Small intestine (tissue), 16 donors: ENCODE measurements at places on chromosomes 11 and 22.

- no peak for DNase-seq
These were observed 39.9 kb downstream of the BMAL1 start for GRCh38 chr11:13317293-13318080.

- no peak for DNase-seq
These were observed 5.7 kb upstream of the PLET1 start for GRCh38 chr11:112266410-112266778.

GRCh38 chr11:3146612-3147256, 18.4 kb downstream of the OSBPL5 start:
- DNase-seq: peak; percentile 42

DNA sequence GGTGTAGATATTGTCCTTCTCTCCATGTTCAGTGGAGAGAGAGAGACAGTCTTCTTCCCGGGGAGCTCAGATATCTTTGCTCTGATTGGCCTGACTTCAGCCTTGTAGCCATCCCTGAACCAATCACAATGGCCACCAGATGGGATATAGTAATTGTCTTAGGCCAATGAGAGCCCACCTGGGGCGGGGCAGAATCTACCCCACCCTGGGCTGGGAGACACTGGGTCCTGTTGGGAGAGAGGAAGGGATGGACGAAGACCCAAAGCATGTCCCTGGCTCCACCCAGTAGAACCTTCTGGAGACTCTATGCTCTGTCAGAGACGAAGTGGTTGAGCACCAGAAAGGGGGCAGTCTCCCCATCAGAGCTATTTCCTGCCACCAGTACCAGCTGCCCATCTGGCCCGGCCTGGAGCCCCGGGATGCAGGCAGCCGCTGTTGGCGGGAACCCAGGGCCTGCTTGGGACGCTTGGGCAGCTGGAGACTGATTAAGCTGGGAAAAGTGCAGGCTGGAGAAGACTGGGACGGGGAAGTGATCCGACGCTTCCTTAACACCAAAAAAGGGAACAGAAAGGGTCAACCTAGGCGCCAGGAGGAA, 31.6 kb upstream of the CBX7 start:
- DNase-seq: no peak

DNA sequence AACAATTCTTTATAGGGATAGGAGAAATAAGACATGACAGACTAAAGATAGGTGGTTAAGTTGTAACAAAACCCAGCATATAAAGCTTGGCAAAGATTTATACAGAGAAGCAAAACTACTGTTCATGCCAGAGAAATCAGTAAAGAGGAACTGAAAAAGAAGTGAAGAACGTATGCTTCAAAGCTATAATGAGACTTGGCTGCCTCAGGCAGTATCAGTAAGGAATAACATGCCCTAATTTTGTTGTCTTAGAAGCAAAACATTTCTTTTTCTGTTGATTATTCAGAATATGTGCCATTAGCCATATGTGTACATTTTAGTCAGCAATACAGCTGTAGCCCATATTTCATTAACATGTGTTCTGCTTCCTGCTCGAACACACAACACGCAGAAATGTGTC, 403.2 kb downstream of the NELL1 start:
- DNase-seq: no peak

DNA sequence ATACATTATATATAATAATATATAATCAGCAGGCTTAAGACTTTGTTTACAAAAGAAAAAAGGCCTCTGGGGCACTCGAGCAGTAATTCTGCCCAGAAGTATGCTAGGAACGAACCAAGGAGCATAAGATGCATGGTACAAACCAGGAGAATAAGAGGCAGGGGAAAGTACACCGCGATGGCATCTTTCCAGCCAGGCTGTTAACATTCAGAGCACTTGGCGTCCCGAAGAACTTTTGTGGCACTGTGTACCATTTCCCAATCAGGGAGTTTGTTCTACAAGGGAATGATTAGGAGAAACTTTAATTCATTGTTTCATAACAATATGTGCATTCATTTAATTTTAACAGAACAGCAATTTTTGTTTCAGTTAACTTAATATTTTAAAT, 125.1 kb downstream of the WT1 start:
- no peak for DNase-seq

GRCh38 chr11:78560826-78561484, 13.7 kb downstream of the NARS2 start:
- DNase-seq: peak; percentile 69

DNA sequence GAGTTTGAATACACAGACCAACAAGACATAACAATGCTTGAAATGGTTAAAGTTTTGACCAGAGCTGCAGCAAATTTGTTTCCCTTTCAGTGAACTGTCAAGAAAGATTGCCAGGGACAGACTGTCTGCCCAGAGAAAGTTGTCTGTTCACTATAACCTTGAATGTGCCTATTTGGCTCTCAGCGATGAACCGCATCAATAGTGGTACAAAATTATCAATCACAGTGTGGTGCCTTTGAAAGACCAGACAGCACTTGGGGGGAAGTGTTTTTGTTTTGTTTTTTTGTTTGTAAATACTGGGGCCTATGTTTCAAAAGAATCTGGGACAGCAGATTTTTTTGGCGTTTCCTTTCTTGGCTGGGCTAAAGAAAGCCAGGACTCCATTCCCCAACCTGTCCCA, 123.1 kb downstream of the CD44 start:
- no peak for DNase-seq

DNA sequence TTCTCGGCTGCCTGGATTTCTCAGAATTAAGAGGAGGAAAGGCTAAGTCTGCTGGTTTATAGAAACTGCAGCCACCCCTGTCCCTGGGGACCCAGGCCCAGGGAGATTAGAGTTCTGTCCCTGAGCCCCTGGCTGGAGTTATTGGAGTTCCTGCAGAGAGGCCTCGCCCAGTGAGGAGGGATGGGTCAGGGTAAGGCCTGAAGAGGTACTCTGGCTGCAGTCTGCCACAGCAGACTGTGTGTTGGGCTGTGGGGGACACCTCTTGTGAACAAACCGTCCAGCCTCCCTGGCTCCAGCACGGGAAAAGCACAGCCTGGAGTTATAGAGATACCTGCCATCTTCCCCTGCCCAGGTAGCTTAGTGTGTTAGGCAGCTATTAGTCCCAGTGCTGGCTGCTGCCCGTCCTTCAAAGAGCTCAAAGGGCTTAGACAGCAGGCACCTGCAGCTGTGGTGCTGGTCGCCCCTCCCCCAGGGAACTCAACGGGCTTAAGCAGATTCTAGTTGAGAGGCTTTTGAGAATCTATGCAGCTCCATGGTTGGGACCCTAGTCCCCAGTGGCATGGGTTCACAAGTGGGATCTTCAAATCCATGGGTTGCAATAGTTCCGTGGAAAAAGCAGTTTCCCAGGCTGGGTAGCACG, 36.6 kb upstream of the MUC15 start:
- DNase-seq: no peak

GRCh38 chr11:41716862-41717261, 257.4 kb upstream of the LRRC4C start:
- no peak for DNase-seq

GRCh38 chr11:68467201-68467834, 6.8 kb downstream of the PPP6R3 start:
- DNase-seq: no peak

DNA sequence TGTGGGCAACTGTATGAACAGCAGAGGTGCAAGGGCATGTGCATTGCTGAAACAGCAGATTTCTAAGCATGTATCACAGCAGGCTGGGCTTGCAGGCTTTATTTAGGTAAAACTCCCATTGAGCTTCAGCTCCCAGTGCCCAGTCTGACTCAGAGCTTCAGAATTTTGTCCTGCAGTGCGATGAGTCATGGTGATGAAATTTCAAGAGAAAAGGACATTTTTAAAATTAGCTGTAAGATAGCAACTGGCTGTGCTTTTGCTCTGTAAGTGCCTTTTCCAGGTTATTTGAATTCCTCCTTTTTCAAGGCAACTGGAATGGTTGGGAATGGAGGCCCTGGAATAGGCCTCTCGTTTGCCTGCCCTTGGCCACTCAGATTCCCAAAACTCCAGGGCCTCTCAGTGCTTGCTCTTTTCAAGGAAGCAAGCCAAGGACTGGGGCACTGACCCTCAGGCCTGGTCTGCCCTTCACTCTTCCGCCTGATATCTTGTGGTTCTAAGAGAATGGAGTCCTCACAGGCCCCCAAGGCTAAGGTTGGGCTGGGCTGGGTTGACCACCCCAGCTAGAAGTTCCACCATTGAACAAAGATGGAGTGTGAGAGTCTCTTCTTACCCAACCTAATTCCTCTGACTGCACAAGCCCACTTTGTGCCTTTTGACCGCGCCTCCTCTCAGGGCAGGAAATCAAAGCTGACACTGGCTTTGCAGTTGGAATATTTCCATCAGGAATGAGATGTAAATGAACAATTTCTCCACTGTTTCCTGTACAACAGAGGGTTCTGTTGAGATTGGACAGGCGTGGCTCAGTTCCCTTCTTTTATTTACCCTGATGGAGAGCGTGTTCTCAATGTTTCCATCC, 59.5 kb upstream of the PRSS23 start:
- DNase-seq: no peak

DNA sequence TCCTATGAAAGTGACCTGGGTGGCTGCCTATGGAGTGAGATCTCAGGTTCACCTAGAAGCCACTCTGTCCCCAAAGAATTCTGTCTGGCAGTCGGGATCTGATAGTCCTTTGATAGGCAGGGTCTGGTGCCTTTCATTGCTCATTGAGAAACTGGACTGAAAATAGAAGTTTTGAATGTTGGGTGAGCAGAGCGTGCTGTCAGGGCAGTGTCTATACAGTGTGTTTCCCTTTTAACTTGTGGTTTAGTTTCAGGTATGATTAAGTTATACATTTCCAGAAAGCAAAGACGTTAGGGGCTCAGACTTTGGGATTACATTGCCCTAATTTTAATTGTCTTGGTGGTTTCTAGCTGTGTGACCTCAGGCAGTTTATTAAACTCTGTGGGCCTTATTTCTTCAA, 111.3 kb upstream of the PAX6 start:
- no peak for DNase-seq

DNA sequence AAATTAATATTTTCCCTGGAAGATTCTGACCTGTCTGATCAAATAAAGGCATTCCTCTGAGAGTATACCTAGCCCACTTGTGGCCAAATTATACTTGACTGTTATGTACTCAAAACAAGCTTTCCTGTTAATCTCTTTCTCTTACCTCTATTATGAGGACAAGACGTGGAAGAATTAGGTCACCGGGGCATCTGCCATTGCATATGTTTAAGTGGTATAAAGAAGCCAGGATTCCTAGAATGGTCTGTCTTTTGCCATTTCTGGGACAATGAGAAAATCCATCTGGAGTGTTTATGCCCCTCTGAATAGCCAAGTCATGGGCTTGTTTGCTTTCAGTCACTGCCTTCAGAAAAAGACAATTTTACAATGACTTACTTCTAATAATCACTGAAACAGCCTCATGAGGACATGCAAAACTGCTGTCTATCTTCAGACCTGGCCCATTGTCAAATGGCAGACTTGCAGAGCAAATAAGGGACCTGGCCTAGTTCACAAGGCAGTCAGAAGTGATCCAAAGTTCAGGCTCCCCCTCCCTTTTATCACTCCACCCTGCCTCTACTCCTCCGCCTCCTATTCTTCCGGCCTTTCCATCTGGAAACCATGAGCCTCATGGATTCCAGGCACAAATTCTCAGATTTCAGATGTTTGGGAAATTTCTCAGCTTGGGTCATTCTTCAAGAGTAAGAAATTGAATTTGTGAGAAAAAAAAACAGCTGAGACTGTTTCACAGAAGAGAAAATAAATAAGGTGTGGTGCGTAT, 128.1 kb upstream of the LDLRAD3 start:
- no peak for DNase-seq

- DNase-seq: no peak
These were observed 25.8 kb upstream of the TREH start for GRCh38 chr11:118705111-118705741.

- no peak for DNase-seq
These were observed 54.1 kb downstream of the CHRDL2 start for GRCh38 chr11:74677131-74677530.

GRCh38 chr11:116580799-116581198, 192.0 kb downstream of the BUD13 start:
- DNase-seq: peak; percentile 10

GRCh38 chr11:103850419-103851165, 185.8 kb upstream of the DDI1 start:
- no peak for DNase-seq

DNA sequence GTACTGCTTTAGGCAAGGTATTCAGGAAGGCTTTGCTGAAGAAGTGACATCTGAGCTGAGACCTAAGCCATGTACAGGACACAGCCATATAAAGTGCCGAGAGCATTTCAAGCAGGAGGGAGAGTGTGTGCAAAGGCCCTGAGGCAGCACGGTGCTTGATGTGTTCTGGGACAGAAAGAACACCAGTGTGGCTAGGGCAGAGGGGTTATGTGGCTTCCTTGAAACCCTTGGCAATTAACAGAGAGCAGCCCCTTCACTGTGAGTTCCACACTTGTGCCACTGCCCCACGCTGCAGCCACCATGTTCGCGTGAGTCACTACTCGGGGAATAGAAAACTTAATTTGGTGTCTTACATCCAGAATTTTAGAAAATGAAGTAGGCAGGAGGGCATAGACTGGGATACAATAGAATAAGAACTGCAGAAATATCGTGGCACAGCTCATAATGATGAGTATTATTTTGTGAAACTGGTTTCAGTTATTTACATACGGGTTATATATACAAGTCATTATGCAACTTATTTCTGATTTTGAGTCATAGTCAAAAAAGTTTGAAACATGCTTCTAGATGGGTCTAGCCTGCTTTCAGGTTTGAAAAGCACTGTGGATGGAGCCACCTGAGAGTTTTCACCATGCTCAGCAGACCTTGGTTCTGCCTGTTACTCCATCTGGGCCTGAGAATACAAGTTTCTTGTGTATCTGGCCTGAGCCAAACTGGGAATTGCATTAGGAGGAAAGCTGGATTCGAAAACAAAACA, 11.8 kb downstream of the IL10RA start:
- no peak for DNase-seq

DNA sequence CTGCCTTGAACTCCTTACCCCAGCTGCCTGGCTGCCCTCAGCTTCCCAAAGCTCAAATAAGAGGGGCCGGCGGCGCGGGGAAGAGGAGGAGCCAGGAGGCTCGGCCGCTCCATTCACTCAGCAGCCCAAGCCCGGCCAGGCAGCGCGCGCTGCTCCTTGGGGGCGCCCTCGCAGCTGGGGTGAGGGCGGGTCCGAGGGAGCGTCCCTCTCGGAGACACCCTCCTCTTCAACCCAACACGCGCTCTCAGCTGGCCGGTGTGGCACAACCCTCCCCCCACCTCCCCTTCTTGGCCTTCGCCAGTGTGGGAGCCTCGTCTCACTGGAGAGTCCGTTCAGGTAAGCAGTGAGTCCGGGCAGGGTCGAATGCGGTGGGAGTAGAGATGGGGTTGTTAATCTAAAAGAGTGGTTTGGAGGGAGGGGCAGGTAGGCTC, at the start of gene WT1:
Gene WT1, minus strand, starts transcription at position 29 of the 431 bp plus-strand sequence.
- DNase-seq: no peak

DNA sequence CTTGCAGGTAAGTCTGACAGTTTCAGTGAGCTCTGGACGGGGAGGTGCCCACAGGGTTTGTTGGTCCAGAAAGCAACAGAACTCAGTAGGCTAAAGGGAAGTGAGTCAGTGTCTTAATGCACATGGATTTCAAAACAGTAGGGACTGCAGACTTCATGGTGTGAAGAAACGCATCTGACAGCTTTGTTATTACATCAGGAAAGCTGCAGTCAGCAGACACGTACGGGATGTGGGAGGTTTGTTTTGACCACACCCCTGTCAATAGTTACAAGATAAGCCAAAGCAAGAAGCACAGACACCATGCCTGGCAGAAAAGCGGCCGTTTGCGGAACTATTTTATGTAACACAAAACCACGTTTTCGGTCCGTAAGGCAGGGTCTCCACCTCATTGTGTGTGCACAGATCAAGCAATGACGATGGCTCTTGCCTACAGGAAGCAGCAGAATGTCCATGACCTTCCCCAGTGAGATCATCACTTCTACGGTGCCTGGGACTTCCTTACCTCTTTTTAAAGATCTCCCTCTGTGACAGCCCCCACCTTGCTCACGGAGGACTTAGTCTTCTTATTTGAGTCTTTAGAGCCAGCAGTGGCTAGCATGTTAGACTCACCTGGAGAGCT, 58.2 kb upstream of the FTH1 start:
- peak; percentile 93 for DNase-seq
